ENCODE measurements at places on chromosomes 5 and 9.

- no peak for DNase-seq
Observed at GRCh38 chr9:91001146-91001611, 199.6 kb downstream of the SYK start.

DNA sequence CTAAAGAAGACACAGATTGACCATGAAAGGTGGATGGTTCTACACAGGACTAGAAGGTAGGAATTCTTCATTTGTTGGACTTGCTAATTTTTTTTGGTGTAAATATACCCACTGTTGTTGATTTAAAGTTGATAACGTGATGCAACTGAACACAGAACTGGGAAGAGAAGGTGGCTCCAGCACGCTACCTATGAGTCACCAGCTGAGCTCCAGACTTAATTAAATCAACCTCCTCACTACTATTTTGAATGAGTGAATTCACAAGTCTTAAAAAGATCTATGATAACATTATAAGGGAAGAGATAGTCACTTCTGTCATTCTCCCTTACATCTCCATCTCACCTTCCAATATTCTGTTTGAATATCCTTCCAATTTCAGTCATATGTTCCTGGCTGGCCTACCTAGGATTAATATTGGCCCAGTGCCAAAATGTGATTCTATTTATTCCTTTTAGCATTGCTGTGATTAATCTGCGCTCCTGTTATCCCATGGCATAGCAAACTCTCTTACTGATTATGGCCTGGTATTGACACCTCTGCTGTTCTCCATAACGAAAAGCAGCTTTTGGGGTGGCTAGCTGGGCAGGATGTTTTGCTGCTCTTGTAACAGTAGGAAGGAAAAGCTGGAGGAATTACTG, 135.9 kb upstream of the CCDC152 start:
- DNase-seq, result no peak

DNA sequence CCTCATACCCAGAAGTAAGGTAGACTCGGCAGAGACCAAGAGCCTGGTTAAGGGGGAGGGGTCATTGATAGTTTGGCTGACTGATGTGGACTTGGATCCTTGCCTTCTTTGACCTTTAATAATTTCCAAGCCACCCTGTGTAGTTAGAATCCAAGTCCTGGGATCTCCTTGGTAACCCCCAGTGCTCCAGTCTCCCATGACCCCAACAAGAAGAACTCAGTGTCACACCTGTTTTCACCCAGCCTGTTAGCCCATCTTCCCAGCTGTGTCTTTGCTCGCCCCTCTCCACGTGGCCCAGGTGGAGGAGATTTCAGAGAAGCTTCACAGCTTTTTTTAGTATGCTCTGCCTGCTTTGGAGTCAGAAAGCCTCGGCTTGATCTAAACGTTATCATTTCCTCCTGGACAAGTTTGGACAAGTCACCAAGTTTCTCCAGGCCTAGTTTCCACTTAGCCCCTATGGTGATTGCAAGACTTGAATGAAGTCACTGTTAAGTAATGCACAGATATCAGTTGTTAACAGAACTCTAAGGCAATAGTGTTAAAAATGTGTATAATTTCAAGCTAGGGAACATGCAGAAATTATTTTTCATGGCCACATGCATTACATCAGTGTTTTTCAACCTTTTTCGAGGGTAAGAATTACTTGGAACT, 170.0 kb downstream of the TMEM38B start:
- no peak for DNase-seq

GRCh38 chr5:90871391-90871991, 312.9 kb downstream of the ADGRV1 start:
- DNase-seq, result no peak

GRCh38 chr5:77102549-77102948, 15.5 kb upstream of the ZBED3 start:
- DNase-seq, result no peak

GRCh38 chr5:35313291-35313690, 83.0 kb upstream of the PRLR start:
- no peak for DNase-seq

All from glutamatergic neuron (in vitro differentiated cells).